ENCODE measurements at places on chromosomes 2 and 18.
A peak's percentile ranks its signal among the peaks of the same experiment; 100 is the strongest.

GRCh38 chr2:146129231-146129630, 1609.3 kb upstream of the ZEB2 start:
- DNase-seq = no peak

- DNase-seq = peak; percentile 94
These were observed at the start of gene TXNL4A for GRCh38 chr18:79988451-79989194. Gene TXNL4A (minus strand): TSS chr18:79988563. CDS start chr18:79988392, 171 bp downstream.

- DNase-seq = no peak
These were observed 5.7 kb upstream of the ALS2 start for GRCh38 chr2:201786471-201786870.

GRCh38 chr18:41828137-41828536, 126.9 kb upstream of the PIK3C3 start:
- DNase-seq = no peak

GRCh38 chr2:27664622-27665363, 1.1 kb downstream of the SLC4A1AP start:
- no peak for DNase-seq

GRCh38 chr2:191786694-191787093, 60.2 kb downstream of the CAVIN2 start:
- DNase-seq = no peak

DNA sequence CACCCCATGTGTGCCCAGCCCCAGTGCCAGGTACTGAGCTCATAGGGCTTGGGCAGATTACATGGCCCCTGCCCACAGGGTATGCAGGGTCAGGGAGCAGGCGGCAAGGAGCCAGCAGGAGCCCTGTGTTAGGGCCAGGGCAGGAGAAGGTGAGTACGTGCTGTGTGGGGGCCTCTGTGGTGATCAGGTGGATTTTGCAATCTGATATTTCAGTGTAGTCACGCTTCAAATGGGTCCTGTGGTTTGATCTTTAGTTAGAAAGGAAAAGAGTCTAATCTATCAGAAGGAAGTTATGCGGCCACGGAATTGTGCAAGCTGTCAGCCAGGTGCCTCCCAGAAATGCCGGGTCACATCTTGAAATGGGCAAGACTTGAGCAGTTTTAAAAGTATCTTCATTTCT, 13.9 kb downstream of the UBE2F start:
- no peak for DNase-seq

GRCh38 chr2:67596871-67597270, 199.7 kb downstream of the ETAA1 start:
- DNase-seq = no peak

- peak; percentile 69 for DNase-seq
These were observed 95.9 kb upstream of the SPTBN1 start for GRCh38 chr2:54360055-54360792.

DNA sequence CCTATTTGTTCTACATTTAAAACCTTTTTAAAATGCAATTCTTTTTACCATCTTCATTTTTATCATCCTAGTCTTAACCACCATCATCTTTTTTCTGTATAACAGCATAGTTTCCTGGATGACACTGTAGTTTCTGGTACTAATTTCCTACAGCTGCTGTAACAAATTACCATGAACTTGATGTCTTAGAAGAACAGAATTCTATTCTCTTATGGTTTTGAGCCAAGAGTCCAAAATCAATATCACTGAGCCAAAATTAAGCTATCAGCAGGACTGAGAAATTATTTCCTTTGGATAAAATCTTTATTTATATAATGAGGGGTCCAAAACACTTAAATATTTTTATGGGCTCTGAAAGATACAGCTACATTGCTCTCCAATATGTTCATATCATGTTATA, 539.3 kb downstream of the METTL4 start:
- no peak for DNase-seq

DNA sequence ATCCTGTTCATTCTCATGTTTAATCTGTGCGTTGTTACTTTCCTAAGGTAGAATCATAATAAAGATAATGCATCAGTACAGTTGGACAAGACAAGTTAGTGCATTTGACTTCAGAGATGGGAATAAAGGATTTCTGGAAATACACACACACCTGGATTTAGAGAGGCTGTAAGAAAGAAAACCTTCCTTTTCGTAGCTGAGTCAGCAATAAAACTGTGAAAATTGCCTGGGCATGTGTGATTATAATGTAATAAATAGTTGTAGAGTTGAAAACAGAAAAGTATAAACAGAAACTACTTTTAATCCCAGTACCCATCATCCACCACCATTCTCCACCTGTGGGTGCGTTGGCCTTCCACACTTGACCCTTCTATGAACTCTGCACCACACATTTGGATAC, 15.4 kb downstream of the CFAP53 start:
- no peak for DNase-seq

GRCh38 chr18:53799134-53799533, 425.3 kb downstream of the MBD2 start:
- no peak for DNase-seq

GRCh38 chr2:158378926-158379325, 77.6 kb downstream of the CCDC148 start:
- no peak for DNase-seq

DNA sequence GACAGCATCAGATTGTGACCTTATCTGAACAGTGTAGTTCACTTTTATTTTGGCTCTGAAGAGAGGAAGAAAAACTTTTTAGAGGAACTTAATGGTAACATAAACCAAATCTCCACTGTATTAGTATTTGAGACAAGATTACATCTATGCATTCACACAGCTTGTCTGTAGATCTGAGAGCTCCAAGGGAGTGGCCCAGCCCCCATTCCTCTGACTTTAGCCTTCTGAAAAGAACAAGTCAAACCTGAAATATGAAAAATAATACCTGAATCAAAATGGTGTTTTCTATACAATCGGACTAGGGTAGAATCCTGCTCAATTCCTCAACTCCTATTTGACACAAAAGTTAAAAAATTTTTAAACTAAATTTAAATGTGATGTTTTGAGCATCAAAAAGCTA, 23.1 kb downstream of the STARD7 start:
- no peak for DNase-seq

GRCh38 chr18:74806700-74807416, 209.2 kb downstream of the ZNF407 start:
- DNase-seq = no peak

- no peak for DNase-seq
These were observed 415.4 kb upstream of the RGPD4 start for GRCh38 chr2:107411267-107411666.

GRCh38 chr18:25985707-25986394, 104.6 kb downstream of the SS18 start:
- no peak for DNase-seq

GRCh38 chr18:11034884-11035283, 114.5 kb downstream of the PIEZO2 start:
- DNase-seq = no peak

GRCh38 chr2:75464348-75464946, 96.3 kb downstream of the EVA1A start:
- no peak for DNase-seq

GRCh38 chr2:56232912-56233311, 49.1 kb downstream of the CCDC85A start:
- no peak for DNase-seq

DNA sequence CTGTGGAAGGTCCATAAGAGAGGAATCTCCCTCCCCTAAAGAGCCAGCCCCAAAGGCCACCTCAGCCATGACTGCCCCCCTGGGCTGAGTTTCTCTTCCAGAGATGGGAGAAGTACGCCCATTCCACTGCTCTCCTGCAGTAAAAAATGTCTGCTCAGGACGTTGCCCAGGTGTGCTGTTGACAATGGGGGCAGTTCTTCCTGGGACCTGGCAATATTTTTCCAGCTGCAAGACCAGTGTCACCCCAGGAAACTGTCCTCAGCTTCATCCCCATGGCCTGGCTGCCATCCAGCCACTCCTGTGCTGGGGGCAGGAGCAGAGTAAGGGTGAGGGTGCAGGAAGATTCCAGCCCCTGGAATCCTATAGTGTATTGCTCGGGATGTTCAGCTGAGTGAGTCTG, 14.3 kb downstream of the CELF4 start:
- DNase-seq = no peak

- no peak for DNase-seq
These were observed 76.9 kb downstream of the CD226 start for GRCh38 chr18:69870736-69871135.

DNA sequence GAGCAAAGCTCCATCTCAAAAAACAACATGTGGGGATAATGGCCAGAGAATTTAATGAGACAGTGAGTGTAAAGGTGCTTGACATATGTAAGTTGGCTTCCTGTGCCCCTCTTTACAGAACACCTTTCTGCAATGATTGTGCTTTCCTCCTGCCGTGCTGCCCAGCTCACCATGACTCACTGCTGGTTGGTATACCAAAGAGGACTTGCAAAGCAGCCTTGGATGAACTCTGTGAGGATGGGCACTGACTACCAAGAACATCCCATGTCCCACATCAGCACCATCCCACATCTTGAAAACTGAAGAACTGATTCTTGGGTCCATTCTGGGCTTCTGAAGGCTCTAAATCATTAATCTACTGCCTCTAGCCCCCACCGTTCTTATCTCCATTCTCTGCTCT, 52.2 kb downstream of the NGEF start:
- DNase-seq = no peak

GRCh38 chr2:232658217-232658785, 24.9 kb downstream of the EFHD1 start:
- no peak for DNase-seq

DNA sequence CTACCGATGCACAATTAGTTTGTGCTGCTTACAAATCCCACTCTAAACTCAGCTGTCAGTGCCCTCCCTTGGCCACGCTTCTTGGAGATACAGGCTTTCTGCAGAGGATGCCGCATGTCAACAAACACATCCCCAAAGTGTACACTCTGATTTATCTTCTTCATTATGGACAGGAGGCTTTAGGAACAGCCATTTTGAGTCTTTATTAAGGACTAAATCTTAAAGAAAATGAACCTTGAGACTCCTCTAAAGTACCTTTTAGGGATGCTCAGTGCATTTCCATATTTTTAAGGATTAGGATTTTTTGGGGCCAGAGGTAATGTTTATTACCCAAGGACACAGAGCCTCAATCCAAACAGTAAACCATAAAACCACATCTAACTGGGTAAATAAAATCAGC, 6.0 kb downstream of the EDAR start:
- DNase-seq = no peak
